GM23338 (cell line): ENCODE measurements at places on chromosomes 12 and 14.

- DNase-seq = no peak
Observed at GRCh38 chr14:60622210-60622916, 26.9 kb downstream of the SIX1 start.

GRCh38 chr12:5213990-5214389 lies 170.3 kb downstream of the KCNA5 start:
- no peak for DNase-seq

DNA sequence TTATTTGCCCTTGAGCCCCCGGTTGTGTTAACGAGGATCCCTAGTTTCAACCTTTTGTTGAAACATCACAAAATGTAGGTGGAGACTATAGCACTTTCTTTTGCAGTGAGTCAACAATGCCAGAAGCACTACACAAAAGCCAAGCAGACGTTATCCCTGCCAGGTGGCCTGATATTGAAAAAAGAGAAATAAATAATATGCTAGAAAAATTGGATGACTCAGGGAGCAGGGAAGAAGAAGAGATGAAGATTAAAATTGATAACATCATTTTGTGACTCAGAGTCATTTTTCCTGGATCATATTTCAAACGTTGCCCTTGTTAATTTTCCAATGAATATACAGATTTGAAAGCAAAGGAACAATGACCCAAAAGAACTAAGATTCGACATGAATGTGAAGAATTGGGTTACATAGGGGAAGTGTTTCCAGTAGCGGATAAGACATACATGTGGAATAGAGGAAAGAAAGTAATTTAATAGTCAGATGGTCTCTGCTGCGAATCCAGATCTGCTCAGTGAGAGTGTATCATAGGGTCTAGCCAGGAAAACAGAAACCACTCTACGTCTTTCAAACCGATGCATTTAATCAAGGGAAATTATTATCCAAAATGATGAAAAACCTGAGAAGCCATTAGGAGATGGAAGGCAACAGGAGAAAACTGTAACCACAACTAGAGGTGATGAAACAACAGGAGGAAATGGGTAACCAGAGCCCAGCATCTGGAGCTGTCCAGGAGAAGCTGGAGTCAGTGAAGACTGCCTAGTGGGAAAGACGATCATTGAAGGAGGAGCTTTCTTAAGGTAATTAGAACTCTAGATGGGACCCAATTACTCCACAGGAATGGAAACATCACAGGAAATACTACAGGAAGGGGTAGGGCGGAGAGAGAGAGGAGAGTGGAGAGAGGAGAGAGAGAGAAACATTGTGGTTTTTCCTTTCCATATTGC lies 57.9 kb downstream of the RERG start:
- no peak for DNase-seq

DNA sequence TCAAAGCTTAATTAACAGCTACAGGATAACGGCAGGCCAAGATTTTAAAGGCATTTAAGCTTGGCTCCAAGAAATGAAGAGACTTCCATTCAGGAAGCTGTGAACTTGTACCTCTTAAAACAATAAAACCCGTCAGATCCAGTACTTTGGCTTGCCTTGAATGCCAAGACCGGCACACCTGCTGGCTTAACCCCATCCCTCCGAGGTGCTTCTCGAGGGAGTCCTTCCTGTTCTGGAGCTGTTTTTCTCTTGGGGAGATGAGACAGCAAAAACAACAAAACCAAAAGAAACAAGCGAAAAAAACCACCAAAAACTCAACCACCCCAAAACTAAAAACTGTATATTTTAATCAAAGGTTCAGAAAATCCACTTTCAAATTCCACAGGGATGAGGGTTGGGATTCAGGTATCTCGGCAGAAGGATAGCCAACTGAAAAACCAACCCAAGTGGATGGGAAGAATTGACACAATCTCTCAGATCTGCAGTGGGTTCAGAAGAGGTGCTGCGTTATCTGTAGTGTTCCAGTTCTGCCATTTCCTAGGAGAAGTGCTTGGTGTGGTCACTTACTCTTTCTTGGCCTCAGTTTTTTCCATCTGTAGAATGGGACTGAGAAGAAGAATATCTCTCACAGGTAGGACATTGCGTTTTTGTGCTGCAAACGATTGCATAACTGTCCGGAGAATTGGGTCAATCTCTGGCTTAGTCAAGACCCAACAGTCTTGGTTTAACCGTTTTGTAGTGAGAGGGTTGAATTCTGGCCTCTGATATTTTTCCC lies 420.1 kb downstream of the VRK1 start:
- DNase-seq = peak; percentile 55

DNA sequence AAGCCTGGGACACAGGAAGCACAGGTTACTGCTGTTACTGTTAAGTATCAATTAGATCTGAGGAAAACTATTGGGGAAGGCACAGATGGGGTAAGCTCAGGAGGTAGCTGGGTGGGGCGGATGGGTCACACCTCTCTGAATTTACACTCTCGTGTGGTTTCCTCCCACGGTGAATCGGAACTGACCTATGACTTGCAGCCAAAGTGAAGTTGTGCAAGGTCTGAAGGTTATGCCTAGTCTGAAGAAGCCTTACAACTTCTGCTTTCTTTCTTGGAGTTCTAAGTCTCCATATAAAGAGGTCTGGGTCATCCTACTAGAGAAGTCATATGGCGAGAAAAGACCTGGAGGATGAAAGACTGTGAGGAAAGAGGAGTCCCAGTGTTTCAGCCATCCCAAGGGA lies 25.6 kb upstream of the GPATCH2L start:
- DNase-seq = no peak

DNA sequence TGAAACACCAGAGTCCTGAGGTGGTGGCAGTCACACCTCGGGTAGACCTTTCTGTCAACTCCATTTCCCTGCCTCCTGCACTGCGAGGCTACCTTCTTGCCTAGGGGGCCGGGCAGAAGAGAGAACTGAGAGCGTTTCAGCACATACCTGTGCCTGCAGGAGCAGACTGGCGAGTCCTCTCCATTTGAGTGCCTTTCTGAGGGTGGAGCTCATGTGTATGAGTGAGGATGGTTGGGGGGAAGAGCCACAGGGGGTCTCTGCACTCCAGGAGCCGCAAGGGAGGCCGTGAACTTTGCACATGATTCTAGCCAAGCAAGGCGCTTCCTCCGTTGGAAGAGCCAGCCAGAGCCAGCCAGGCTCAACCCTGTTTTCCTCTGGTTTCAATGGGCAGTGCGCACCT lies 31.0 kb upstream of the CCND2 start:
- no peak for DNase-seq

DNA sequence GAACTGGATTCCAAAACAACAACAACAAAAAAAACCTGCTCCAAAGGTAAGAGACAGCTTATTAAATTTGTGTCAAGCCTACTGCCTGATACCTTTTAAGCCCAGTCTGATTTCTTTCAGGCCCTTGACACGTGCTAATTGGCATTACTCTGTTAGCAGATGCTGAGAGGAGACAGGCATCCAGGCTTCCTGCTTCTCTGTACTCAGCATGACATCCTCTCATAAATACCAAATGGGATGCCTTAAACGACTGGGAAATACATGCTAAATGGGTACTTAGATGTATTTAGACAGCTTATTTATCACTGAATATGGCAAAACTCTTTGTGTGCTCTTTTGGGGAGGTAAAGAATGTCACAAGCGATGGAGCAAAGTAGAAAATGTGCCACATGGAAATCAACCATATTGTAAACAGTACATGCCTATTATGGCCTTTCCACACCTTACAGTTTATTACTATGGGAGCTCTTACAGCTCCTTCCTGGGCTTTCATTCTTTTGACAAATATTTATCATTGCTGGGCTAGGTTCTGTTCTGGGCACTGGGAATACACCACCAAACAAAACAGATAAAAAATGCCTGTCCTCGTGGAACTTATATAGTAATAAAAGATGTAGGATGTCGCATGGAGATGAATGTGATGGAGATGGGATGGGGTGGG lies 11.5 kb upstream of the PCED1B start:
- no peak for DNase-seq

GRCh38 chr12:57603815-57604453 lies 690 bp upstream of the DTX3 start:
- DNase-seq = peak; percentile 75

GRCh38 chr12:8687846-8688601 lies 9.8 kb upstream of the RIMKLB start:
- DNase-seq = peak; percentile 56

DNA sequence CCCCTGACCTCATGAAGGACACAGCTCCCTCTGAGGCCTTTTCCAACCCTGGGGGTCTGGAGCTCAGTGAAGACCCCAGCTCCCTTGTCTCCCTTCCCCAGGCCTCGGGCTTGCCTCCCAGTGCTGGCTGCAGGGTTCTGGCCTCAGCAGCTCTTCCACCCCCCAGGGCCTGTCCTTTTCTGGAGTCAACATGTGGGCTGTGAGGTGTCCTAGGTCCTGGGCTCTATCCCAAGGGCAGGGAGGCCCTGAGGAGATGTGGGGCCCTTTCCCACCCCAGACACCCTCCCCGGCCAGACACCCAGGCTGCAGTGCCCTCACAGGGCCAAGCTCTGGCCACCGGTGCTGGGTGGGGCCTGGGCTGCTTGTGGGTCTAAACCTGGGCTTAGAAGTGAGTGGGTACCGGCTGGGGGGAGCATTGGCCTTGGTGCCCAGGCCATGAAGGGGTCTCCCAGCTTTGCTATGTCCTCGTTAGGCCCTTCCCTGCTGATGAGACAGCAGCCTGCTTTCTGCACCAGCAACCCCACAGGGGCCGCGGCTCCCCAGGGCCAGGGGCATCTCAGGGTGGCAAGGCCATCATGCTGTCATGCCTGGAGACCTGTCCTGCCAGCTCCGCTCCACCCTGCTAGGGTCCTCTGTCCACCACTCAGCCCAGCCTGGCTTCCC lies 2.7 kb upstream of the CRIP2 start:
- no peak for DNase-seq

DNA sequence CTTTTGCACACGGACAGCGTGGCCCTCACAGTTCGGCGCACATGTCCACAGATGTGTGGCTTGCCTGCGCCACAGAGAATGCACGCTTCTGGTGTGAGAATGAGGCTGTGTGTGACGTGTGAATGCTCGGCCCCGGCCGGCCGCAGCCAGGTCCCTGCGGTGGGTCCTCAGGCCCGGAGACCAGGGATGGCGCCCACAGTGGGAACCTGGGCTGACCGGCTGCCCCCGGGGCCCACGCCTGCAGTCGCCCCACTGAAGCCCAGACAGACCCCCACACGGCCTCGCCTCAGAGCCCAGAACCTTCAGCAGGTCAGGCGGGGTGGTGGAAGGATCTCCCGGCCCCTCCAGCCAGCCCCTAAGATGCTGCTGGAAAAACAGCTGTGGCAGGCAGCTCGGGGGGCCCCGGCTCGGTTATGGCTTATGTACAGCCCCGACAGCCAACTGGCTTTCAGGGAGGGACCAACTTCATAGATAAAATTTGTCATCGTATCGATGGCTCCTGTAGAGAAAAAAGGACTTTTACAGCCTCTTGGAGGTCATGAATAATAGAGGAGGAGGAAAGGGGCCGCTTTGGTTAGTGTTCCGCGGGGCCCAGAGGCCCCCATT lies 4.5 kb upstream of the C14orf180 start:
- no peak for DNase-seq

DNA sequence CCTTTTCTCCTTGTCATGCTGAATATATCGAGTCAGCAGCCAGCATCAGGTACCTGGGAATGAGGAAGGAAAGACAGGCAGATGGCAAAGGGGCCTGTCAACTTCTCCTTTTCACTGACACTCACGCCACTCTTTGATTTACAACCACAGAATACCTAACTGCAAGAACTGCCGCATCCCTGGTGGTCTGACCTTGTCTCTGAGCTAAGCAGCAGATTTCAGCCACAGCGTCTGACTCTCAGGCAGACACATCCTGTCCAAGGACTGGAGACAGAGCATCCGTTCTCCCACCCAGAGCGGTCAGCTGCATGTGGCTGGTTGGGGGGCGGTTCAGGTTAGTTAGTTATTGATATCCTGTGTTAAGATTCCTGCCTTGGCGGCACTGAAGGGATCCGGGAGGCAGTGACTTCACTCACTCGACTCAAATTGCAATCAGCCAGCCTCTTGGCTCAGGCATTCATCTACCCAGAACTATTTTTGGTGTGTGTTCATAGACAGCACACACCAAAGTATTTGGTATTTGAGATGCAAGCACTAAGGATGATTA lies 11.2 kb upstream of the MAP1LC3B2 start:
- DNase-seq = peak; percentile 9

DNA sequence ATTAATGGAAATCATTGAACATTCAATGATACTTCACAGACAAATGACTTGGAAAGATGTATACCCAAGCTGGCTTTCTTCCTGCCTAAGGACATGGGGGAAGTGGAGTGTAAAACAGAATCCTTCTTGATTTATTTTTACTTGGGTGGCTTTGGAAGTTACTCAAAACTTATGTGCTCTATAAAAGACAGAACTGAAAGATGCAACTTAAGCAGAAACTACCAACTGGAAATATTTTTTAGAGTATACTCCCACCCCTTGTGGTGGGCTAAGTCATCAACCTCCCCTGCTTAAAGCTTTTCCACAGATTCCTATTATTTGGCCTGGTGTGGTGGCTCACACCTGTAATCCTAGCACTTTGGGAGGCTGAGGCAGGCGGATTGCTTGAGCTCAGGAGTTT lies 126.0 kb upstream of the ATP2B1 start:
- no peak for DNase-seq

- no peak for DNase-seq
Observed at GRCh38 chr12:109020146-109020795, 597 bp downstream of the SVOP start.

- DNase-seq = no peak
Observed at GRCh38 chr12:24600996-24601395, 347.9 kb downstream of the BCAT1 start.
